ENCODE measurements at places on chromosomes 7 and 10.

DNA sequence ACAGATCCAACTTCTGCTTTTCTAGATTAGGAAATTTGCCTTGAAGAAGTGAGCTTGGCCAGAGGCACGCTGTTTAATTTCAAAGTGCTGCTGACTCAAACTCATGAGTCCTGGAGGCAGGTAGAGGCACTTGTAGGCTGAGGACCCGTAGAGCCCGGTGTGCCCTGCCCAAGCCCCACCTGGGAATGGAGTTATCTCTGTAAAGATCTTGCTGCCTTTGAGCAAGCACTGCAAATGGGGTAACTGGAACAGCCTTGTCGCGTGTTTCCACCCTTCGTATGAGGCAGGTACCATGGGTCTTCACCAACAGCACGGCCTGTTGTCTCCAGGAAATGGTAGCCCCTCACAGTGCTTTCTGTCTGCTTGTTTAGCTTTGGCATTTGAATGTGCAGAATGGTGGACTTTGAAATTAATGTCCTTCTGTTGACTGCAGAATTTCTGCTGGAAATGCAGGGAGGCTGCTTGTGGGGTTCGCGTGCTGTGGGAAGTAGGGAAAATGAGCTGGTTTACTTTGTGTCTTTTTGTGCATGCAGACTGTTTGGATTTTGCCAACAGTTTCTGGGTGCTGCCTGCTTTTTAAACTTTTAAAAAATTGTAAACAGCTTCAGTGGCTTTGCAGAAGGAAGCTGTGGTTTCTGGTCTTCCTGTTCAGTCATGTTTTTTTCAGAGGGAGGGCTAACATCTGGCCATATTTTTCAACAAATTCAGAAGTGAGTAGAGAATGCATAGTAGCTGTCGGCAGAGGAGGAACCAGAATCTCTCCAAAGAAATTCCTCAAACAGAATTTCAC is 27.2 kb downstream of the CCM2 start:
- peak; percentile 19 for DNase-seq

- DNase-seq = no peak
Observed at GRCh38 chr7:151198945-151199848, 11.1 kb downstream of the H2BK1 start.

GRCh38 chr7:142174441-142174840 is 62.9 kb downstream of the MGAM2 start:
- no peak for DNase-seq

GRCh38 chr7:102008535-102009262 is 191.3 kb downstream of the CUX1 start:
- no peak for DNase-seq

GRCh38 chr10:127399668-127400067 is 149.4 kb upstream of the NPS start:
- DNase-seq = no peak

DNA sequence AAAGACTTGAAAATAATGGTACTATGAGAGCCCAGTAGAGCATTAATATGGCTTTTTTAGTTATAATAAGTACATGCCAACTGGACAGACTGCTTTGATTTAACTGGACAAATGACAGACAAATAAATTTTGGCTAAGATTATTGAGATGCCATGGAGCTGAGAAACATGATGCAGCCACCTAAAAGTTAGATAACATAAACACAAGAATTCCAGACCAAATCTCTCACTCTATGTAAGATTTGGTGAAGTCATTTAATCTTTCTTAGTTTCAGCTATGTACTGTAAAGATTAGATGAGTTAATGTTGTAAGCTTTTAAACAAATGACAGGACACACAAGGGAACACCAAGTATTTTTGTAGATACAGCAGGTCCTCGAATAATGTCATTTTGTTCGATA is 118.2 kb downstream of the CACNA2D1 start:
- DNase-seq = no peak

DNA sequence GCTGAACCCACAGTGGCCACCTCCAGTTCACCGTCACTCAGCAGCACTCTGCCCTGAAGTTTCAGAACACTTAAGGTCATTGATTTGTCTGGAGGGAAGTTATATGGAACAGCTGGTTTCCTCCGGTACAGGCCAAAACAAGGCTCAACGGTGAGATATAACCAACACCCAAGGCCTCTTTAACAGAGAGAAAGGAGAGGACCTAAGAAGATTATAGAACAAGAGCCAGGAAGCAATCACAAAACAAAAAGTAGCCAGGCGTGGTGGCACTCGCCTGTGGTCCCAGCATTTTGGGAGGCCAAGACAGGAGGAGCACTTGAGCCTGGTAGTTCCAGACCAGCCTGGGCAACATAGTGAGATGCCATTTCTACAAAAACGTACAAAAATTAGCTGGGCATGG is 290.7 kb downstream of the SKIDA1 start:
- DNase-seq = no peak

GRCh38 chr7:68717176-68717575 is 881.1 kb upstream of the AUTS2 start:
- DNase-seq = no peak

DNA sequence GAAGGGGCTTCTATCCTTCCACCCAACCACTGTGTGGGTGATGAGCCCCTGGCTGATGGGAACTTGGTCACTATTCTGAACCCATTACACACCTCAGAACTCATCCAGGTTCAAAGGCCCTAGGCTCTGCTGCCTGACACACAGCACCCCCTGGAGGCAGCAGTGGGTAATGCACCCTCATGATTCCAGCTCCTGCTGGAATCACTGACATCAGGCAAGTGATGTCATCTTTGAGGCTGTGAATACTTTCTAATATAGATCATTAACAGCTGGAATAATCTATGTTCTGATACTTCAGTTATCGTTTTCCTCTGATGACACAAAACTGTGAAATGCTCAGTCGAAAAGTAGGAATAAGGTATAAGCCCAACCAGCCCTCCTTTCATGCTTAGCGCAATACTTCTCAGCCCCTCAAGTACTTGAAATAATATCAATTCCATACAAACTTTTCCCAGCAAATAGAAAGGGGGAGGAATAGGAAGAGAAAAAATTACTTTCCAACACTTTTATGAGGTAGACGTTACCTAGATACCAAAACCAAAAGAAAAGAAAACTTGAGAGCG is 7.5 kb upstream of the RBP3 start:
- DNase-seq = peak; percentile 22

- DNase-seq = no peak
Observed at GRCh38 chr7:105911961-105912575, 35.7 kb upstream of the ATXN7L1 start.

GRCh38 chr10:70227548-70228320 is 5.5 kb downstream of the PPA1 start:
- no peak for DNase-seq

DNA sequence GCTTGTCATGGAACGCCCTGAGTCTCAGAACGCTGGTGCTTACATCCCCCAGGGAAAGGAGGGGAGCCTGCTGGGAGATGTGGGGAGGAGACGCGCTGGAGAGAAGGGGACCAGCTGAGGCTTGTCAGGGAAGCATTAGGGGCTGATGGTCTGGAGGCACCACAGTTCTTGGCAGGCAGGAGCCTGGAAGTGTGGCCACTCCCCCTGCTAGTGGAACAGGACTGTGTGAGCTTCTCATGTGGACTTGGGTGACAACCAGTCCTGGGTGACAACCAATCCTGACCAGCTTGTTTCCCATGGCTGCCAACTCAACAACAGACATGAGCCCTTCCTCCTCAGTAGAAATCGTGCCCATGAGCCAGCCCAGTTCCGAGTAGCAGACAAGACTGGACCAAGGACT is 87.8 kb downstream of the SPDYE5 start:
- DNase-seq = no peak

- no peak for DNase-seq
Observed at GRCh38 chr7:149458235-149458634, 2.6 kb downstream of the ZNF777 start.

GRCh38 chr10:60348982-60349381 is 40.7 kb downstream of the ANK3 start:
- no peak for DNase-seq

GRCh38 chr10:71372882-71373495 is 23.7 kb upstream of the CDH23 start:
- no peak for DNase-seq

DNA sequence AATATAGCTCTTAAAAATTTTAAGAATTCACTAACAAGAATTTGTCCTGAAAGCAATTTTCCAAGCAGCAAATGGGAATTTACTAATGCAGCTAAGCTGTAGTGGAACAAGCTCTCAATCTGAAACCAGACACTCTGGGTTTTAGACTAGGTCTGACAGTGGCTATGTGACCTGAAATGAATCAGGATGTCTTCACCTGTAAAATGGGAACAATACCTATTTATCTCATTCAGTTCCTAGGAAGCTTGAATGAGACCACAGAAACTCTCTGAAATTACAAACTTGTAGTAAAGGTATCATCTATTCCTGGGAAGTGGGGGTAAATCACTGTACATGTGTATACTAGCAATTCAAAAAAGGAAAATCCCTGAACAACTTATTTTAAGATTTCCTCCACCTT is 1.2 kb downstream of the DNAJC2 start:
- no peak for DNase-seq

DNA sequence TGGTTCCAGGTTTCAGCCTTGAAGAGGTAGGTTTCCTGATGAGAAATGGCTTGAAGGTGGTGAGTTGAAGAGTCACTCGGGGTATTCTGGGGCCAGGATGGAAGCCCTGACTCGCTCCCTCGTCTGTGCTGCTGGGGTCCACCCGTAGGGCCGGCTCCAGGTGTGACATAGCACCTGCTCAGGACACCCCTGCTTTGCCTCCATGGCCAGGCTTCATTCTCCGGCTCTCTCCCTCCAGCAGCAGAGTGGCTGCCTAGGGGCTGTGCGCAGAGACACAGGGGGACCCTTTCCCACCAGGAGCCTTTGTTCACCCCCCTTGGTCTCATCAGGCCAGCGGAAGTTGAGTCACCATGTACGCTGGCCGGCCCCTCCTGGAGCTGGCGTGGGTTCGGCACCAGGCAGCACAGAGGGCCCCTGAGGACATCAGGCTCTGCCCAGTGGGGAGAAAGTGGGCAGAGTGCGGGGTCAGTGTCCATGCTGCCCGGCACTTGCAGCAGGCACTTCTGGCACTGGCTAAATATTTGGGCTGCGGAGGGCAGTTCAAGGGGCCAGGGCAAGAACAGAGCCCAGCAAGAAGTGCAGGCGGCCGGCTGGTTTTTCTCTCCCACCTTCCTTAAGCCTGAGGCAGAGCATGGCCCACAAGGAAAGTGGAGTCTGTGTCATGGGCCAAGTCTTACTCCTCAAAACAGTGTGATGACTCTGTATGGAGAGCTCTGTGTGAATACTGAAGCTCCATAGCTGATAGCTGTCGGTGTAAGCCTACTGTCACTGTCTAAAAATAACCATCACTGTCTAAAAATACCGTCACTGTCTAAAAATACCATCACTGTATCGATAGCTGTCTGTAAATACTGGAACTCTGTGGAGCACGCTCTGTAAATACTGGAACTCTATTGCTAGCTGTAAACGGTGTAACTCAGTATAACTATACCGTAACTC is 3.7 kb upstream of the PRKAR1B start:
- no peak for DNase-seq

GRCh38 chr7:115816318-115816974 is 214.1 kb downstream of the TFEC start:
- DNase-seq = no peak

DNA sequence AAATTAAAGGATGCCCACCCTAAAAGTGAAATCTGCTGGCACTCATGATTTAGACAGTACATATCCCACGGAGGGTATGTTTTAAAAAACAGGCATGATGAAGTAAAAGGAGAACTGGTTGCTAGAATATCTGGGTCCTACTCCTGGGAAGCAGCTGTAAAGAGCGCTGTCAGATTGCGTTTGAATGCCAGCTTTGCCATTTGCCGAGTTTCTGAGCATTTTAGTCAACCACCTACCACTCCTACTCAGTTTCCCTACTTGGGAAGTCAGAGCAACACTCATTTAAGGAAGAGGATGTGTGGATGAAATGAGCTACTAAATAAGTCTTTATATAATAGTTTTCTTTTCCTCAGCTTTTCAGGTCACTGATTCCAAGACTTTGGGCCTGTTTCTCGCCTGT is 1.1 kb upstream of the UMAD1 start:
- no peak for DNase-seq

- no peak for DNase-seq
Observed at GRCh38 chr10:48934672-48935501, 4.8 kb downstream of the LRRC18 start.

GRCh38 chr7:133479456-133480065 is 226.7 kb downstream of the EXOC4 start:
- no peak for DNase-seq

- peak; percentile 1 for DNase-seq
Observed at GRCh38 chr10:22148961-22149360, 68.9 kb downstream of the EBLN1 start.

DNA sequence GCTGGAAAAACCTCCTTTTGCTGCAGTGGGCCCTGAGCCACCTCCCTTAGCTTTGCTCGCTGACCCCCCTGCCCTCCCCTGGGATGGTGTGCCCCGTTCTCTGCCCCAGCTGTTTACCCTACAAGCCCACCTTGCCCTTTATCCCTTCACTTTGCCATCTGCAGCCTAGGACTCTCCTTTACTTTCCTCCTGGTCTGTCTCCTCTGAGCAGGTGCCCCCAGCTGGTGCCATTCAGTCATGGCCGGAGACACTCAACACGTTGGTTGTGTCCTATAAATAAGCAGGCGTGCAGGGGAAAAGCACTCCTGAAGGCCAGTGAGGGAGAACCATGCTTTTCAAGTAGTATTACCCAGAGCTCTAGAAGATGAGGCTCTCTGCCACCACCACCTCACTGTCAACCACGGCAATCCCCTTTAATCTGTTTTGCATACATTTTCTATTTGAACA is 6.1 kb downstream of the RASSF4 start:
- DNase-seq = no peak

GRCh38 chr10:78781251-78781913 is 287.4 kb upstream of the ZMIZ1 start:
- no peak for DNase-seq

GRCh38 chr10:125135771-125136035 is 24.7 kb downstream of the CTBP2 start:
- no peak for DNase-seq

Measured in HFF-Myc (cell line).